Mesenteric fat pad (tissue), 1 donor: ENCODE measurements at places on chromosomes 2 and 18. TPM values are rescaled to one million over a fixed set of nuclear protein-coding genes. Genes with fewer than 3 reads are reported as not detected.

DNA sequence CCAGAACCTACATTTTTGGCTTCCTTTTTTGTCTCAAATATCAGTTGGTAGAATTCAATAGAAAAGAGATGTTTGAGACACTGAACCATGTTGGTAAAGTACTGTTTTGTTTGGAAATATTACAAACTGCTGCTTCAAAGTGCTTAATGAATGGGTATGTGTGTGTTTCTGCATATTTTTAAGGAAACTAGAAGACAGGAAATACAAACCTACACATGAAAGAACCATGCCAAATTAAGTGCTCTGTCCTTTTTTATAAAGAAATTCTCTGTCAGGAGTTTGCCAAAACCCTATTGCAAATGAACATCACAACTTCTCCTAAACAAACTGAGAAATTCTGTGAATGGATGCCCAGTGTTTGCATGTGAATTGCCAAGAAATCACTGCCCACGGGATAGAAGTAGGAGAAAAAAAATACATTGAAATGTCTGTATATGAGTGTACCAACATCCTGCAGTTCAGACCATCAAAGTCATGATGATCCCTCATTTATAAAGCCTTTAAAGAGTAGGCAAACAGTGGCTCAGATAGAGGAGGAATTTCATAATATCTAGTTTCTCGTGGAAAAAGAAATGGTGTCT, 69.6 kb upstream of the RND3 start:
- no peak for DNase-seq

DNA sequence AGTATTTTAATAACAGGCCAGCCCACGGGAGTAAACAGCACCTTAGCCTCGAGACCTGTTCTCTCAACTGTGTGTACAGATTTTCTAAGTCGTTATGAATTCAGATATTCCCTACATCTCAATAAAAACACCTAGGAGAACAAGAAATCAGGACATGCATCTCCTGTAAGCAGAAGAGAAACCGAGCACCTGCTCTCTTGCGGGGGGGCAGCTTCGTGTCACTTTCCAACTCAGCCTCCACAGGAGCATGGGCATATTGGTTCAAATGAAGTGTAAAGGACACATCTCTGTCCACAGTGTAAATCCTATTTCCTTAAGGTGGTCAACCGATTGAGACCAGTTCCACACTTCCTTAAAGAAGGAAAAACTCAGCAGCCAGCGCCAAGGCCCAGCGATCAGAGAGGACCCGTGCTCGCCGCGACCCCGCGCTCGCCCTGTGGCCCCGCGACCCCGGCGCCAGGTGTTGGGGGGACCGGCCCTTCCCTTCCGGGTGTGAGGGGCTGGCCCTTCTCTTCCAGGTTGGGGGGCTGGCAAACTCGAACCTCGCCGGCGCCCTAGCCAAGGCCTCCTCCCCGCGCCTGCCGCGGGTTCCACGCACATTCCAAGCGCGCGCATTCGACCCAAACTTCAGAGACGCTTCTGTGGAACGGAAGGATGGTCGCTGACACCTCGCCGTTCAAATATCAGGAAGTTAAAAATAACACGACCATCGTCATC, 652 bp downstream of the SH3YL1 start:
- DNase-seq = no peak

GRCh38 chr2:88671786-88672427, 19.6 kb upstream of the RPIA start:
- DNase-seq = no peak

DNA sequence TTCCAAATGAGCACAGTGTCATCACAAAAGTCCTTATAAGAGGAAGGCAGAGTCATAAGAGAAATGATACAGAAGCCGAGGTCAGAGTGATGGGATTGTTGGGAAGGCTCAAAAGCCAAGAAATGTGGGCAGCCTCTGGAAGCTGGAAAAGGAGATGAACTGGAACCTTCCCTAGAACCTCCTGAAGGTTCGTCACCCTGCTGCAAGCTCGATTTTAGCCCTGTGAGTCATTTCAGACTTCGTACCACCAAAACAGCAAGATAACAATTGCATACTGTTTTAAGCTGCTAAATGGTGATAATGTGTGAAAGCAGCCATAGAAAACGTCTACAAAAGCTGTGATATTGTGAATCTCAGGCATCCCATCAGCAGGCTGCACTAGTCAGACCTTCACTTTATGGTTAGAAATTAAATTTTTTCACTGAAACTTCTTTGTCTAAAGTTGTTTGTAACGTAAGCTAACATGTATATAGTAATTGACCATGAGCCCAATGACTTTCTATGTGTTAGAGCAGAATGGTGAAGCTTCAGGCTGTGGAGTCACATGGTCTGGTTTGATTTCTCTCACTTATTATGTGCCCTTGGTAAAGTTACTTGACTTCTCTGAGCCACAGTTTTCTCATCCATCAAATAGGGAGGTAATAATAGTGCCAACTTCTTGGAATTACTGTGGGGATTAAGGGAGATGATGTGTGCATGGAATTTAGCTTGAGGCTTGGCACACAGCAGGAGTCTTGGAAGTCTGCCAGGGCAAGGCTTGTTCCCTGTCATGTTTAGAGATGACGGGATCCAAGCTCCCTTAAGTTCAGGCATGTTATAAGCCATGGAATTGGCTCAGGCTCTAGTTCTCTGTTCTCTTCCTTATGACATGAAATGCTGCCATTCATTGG, 132.0 kb upstream of the CCDC195 start:
- no peak for DNase-seq

GRCh38 chr2:146392186-146392585, 1452.6 kb upstream of the ACVR2A start:
- no peak for DNase-seq

DNA sequence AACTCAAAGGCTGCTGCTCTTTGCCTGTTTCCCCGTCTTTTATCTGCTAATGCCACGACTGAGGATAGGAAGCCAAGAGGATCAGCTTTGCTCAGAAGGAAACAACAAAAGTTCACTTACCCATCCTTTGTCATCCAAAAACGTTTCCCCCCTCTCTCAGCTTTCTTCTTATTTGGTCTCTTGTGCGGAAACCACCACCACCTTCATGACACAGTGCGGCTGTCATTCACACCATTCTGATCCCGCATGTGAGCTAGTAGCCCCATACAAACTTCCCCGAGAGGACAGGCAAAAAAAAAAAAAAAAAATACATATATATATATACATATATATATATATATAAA, 656 bp downstream of the LRRTM4 start:
- no peak for DNase-seq

- DNase-seq = no peak
Observed at GRCh38 chr2:164597983-164598382, 23.3 kb downstream of the GRB14 start.

DNA sequence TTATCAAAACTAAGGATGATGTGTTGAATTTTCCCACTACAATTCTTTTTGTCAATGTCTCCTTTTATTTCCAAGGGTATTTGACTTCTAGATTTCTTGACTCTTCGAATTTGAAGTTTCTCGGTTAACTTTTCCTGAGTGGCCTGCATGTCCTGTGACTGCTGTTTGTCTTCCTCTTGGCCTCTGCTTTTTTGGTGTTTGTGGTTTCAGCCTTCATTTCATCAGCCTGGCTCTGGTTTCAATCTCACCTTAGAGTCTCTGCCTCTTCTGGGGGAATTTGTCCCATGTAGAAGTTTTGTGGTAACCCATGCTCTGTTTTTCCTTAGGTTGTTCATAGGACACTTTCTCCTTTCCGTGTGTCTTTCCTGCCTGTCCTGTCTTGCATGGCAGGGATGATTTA, 28.3 kb upstream of the SNED1 start:
- no peak for DNase-seq

DNA sequence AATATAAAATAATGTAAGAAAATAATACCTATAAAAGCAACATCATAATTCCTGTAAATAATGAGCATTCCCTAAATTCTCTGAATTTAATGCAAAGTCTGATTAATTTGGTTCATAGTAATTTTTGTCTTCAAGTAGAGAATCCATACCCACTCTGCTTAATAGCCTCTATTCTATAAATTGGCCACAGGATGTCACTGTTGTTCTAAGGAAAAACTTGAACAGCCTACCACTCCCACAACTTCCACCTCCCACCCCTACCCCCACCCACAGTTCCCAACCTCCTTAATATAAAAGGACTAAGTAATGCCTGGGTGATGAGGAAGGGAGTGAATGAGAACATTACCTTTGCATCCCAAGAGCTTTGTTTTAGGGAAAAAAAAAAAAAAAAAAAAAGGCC, 27.2 kb upstream of the BBS5 start:
- no peak for DNase-seq

GRCh38 chr18:48335829-48336228, 73.4 kb downstream of the ZBTB7C start:
- no peak for DNase-seq

DNA sequence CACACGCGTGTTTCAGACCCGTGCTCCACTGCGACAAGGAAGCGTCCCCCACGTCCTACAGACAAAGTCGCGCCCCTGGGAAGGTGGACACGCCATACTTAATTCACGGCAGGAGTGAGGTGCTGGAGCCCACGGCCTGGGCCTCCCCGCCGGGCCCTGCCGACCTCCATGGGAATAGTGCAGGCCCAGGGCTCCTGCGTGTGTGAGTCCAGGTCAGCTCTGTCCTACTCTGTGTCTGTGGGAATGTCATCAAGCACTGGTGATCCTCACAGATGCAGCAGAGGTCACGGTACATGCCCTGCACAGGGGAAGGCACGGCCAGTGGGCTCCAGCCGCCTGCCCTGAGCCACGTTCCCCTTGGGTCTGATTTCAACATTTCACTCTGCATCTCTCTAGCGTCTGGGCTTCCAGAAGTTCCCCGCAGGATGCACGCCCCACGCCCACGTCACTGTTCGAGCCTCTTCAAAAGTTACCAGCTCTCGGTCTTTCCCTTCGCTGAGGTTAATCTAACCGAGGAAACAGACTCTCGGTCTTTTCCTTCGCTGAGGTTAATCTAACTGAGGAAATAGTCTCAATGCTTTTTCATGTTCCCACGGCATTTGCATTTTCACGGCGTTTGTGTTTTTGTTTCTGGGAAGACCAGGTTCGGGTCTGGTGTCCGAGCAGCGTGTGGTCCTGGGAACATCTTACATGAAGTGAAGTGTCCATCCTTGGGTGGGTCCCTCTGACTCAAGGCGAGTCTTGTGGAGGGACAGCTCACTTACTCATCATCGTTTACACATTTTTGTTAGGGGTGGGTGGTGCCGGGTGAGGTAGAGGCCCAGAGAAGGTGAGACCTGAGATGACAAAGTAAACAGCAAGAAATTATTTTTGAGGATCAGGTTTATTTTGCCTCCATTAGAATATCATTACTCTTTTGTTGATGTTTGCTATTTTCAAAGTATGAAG, 157.3 kb upstream of the ALKAL2 start:
- no peak for DNase-seq

GRCh38 chr2:182541268-182541667, 114.4 kb upstream of the PDE1A start:
- DNase-seq = no peak

DNA sequence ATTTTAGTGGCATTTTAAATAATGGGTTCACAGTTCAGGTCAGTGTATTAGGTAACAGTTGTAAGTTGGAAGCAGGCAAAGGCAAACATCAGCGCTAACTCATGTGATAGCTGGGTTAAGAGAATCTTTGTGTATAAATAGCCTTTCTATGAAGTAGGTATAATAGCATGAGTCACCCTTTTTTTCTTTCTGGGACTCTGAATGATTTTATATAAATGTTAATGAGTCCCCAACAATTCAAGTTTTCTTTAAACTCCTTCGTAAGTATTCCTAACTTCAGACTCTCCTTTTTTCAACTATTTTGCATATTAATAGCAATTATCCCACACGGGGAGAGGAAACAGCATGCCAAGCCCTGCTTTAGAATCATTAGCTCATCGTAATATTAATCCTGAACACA, 384.3 kb downstream of the PIK3C3 start:
- DNase-seq = no peak

- no peak for DNase-seq
Observed at GRCh38 chr2:85737481-85737880, 16.3 kb upstream of the ATOH8 start.

GRCh38 chr2:55896633-55897032, 26.9 kb downstream of the EFEMP1 start:
- DNase-seq = no peak

DNA sequence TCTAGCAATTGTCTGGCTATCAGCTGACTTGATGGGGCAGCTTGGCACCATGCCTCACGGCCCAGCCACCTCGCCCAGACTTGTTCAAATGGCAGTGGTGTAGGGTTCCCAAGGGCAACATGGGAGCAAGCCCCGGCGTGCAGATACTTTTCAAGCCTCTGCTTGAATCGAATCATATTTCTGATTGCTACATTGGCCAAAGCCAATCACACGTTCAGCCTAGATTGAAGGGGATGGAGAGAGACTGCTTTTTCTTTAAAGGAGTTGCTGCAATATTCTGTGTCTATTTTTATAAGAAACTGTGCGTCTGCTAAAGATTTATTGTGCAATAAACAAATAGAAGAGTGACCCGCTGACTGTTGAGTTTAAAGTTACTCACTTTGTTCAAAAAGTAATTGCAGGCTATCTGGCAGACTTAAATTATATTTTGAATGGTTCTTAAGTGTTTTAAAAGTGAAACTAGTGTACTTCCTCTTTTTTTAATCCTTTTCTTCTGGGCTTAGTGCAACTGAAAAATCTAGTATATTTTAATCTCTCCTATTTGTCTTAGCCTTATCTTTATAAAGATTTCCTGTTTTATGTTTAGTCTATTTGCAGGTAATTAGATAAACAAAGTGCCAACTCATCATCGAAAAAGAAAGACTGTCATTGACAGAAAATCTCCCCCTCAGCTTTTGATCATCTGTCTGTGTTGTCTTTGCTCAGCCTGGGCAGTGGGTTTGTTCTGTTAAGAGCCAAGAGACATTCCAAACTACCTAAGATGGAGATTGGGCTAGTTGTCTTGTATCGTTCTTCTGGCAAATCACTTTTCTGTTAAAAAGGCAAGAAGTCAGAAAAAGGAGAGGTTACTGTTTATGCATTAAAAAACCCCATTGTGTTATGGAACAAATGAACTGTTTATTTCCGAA, 156.1 kb downstream of the TPGS2 start:
- no peak for DNase-seq

- no peak for DNase-seq
Observed at GRCh38 chr18:24054130-24054529, 39.6 kb downstream of the TTC39C start.

DNA sequence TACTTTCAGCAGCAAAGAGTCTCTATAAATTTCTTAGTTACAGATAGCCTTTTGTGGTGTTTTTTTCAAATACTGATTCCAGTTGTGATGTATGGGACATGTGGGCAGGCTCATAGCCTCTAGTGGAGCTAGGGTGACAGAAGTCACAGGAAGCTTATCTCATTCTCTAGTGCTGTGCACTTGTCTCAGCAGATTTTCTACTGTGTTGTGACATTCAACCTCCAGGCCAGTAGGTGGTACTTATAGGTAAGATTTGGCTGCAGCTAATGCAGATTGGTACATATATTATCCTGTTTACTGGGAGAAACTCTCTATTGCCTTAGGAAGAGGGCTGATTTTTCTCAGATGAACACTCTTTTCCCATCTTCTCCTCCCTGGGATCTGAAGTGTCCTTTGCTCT, 176.2 kb downstream of the CALCRL start:
- DNase-seq = no peak

Gene TMEM17
- total RNA-seq = 1.4 TPM

Gene VIT
- total RNA-seq = 5.0 TPM

Gene KIF1A
- not detected for total RNA-seq
